ENCODE measurements at places on chromosomes 13 and 19.

GRCh38 chr19:42018503-42019193, 24.6 kb upstream of the ATP1A3 start:
- no peak for DNase-seq

- no peak for DNase-seq
Observed at GRCh38 chr13:108120856-108121255, 94.5 kb downstream of the LIG4 start.

GRCh38 chr19:55028757-55029156, 9.3 kb downstream of the GP6 start:
- no peak for DNase-seq

DNA sequence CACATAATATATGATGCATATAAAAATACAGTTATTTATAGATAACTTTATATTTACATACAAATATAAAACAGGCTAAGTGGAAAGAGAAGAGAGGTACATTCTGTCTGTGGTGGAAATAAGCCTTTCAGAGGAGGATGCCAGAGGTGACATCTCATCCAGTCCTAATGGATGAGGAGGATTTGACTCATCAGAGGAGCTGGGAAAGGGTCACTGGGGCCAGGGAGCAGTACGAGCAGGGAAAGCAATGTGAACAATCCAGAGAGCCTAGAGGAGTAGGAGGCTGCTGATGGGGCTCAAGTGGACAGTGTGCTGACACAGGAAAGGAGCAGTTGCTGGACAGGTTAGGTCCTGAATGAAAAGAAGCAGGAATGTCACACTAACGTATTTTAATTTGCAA, 18.6 kb downstream of the NALCN start:
- DNase-seq: no peak

DNA sequence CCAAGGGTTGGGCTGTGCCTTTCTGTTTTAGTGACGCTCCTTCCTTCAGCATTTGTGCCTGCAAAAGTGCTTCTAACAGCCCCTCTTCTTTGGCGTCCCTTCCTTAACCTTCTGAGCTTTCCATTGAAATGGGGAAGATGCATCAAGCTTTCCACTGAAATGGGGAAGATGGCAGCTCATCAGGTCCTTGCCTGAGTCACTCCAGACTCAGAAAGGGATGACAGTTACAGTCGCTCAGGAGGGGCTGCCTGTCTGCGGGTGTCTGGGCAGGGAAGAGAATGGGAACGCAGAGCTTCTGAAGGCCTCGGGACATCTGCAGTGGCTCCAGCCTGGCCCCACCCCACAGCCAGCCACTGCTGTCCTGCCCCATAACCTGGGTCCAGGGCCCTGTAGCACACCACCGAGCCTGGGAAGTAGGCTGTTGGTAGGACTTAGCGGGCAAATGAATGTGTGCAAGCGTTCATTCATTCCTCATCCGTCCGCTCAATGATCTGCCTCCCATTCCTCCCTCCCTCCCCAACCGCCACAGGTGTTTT, 9.8 kb downstream of the AP1M1 start:
- DNase-seq: no peak

DNA sequence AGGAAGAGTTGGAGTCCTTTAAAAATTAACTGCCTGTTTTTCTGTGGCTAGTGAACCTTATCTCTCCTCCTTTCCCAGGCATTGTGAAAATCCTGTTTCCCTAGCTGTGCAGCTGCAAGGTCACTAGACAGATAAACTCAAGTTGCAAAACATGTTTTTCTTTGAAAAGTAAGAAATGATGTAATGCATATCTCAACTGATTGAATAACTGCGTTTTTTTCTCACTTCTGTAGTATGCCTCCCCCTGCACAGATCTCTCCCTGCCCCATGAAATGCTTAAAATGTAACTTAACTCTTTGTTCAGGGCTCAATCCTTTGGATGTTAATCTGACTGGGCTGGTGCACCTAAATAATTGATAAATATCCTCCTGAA, 27.7 kb upstream of the CYSLTR2 start:
- DNase-seq: no peak

GRCh38 chr19:2089001-2089711, 7.0 kb downstream of the MOB3A start:
- no peak for DNase-seq

DNA sequence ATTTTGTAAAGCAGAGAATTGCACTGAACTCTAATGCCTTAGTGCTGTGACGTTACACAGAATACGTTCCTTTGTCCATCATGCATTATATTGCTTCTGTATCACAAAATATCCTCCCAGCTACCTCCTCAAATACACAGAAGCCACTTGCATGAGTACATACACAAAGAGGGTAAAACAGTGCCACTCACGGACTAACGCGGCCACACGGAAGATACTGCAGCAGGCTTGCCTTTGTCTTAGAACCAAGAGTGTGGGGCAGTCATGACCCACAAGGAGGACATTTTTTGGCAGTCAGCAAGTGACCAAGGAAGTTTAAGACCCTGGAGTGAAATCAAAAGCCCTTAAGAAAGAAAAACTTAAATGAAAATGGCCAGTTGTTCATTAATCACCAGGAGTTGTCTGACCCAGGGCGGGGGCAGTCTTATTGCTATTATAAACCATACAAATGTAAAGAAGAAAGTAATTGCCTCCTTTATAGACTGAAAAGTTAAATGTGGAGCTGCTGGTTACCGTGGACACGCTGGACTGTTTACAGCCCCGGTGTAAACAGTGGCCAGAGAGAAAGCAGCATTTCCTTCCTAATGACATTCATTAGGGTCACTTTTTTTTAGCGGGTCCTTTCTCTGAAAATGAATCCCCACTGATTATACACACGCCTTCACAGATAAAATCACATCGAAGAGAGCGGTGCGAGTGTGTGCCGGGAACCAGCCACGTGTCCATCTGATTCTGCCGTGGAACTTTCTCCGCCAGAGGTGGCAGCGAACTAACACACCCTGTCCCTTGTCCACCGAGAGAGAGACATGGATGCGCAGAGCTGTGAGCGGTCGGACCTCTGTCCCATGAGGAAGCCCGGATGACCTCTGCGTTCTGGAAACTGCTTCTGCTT, 66.8 kb downstream of the SOX1 start:
- DNase-seq: no peak

- DNase-seq: peak; percentile 31
Observed at GRCh38 chr19:35644987-35645679, 3.0 kb upstream of the COX6B1 start.

- no peak for DNase-seq
Observed at GRCh38 chr13:103067751-103068555, 1.7 kb upstream of the SLC10A2 start.

All from NCI-H1092 (cell line).